ENCODE measurements at places on chromosomes 11 and 22.

DNA sequence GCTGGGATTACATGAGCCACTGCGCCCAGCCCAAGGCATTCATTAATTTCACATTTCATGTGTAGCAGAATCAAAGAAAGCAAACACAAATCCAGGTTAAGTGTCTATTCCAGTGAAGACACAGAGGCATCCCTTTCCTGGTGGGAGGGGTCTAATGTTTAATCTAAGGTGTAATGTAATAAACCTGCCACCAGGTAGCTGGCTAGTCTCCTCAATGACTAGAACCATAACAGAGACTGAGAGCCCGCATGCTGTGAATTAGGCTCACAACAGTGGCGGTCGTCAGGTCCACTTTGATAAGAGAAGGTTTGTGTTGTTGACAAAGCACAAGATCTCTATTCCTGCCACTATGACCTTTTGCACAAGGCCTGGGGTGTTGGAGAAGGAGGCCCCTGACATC, 64.2 kb upstream of the ADA2 start:
- no peak for DNase-seq

- no peak for DNase-seq
Observed at GRCh38 chr11:104129145-104129544, 34.8 kb downstream of the PDGFD start.

- DNase-seq: no peak
Observed at GRCh38 chr11:5242933-5243815, 6.5 kb downstream of the HBG1 start.

DNA sequence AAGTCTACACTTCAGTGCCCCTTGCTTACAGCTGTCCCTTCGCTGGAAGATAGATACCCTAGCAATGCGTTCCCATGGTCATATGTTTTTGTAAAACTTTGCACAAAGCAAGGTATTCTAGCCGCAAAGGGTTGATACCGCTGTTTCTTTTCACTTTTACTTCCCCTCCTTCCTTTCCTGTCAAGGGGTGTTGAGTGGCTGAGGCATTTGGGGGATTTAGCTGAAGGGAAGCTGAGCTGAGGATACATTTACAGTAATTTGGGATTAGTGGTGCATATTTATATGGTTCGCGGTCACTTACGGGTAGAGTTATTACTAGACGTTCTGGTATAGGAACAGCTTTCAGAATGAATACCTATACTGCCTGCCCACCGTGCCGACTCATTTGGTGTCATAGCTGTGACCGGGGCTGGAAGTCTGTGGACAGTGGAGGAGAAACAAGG, 86.9 kb upstream of the WNT11 start:
- DNase-seq: no peak

DNA sequence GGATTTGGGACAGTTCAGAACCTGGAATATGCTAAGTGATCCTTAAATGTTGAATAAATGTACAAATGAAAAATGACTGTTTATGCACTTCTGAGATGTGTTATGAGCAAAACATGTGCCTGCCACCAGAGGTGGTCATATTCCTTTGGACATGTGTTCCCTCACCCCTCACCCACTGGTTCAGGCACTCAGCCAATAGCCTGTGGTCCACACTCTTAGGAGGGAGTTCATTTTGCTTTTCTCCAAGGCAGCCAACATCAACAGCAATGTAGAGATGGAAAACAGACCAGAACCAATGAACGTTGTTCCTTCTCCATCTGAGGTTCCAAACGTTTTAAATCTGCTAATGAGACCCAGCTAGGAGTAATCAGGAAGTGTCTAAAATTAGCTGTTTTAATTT, 44.0 kb downstream of the RPUSD4 start:
- DNase-seq: no peak

DNA sequence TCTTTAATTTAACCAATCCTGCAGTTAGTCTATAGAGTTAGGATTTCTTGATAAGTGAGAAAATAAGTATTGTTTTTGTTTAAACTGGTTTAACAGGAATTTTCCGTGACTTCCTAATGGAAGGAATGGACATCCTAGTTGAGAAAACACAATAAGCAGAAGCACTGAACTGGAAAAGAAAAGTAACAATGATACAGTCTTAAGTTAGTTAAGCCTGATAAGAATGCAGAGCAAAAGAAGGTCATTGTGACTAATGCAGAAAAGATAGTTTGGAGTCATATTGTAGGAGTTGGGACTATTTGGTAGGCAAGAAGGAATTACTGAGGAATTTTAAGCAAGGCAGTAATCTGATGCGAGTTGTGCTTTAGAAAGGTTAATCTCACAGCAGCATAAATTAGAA, 11.7 kb downstream of the RNF141 start:
- DNase-seq: no peak

DNA sequence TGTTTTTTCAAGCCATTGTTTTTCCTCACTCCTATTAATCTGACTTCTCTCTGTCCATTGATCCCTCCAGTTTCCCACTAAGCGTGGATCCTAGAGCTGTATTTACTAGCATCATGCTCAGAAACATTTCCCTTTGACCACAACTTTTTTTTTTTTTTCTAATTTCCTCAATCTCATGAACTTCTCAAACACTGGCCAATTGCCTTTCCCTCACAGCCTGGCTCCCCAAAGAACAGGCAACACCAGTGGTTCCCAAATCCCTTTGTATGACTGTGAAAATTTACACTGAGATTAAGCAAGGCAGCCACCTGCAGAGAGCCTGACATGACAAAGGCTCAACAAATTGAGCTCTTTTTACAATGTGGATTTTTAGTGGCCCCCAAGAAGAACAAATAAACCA, 1.4 kb upstream of the TPP1 start:
- DNase-seq: peak; percentile 19

GRCh38 chr22:24965822-24966626, 13.5 kb downstream of the KIAA1671 start:
- no peak for DNase-seq

DNA sequence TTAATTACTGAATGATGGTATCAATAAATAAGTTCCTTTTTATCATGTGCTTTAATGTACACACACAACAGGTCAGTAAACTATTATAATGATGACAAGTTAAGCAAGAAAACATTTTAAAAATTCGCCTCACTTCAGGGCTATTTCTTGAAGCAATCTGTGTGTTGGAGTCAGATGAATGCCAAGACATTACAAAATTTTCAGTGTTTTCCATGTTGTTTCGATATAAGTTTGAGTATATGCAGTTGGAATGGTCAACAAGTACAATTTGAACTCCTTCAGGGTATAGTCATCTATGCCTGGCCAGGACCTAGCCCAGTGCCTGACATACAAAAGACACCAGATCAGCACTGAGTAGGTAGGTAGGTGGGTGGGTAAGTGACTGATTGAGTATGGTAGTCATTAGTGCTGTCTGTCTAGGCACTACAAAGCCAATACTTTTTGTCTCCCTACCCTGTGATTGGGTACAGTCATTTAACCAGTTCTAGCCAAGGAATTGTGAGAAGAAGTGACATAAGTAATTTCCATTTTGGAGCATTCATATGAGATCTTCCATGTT, 7.5 kb downstream of the PRCP start:
- DNase-seq: no peak

- no peak for DNase-seq
Observed at GRCh38 chr11:63564784-63565350, 1.7 kb upstream of the PLAAT2 start.

DNA sequence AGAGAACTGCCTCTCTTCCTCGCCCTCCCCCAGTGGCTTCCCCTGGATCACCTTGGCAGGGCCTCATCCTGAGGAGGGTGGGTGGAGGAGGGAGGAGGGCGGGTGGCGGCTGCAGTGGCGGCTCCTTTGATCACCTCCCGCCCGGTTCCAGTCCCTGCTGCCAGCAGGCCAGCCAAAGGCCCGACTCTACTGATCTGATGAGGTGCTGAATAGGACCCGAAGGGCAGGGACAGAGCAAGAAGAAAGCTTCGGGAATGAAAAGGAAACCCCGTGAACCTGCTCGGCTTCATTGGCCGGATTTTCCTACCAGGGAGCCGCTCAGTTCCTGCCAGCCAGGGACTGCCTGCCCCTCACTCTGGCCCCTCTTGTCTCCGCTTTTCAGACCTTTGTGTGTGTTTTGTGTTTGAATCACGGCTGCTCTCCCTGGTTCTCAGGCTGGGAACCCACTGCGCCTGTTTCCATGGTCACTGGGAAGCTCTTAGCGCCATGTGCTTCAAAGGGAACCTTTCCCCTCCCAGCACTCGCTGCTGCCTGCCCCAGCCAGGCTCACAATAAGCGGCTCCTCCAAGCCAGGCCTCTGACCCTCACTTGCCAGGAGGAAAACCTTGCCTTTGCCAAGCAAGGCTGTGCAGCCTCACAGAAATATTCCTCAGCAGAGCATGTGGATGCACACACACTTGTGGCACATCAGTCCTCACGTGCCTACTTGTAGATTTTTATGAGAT, 56.8 kb downstream of the C22orf31 start:
- DNase-seq: peak; percentile 46

GRCh38 chr11:67627441-67627811, 2.3 kb downstream of the NUDT8 start:
- no peak for DNase-seq

GRCh38 chr11:120039039-120039438, 98.9 kb downstream of the TRIM29 start:
- DNase-seq: no peak

GRCh38 chr11:36048496-36049247, 104.8 kb downstream of the LDLRAD3 start:
- DNase-seq: no peak

GRCh38 chr11:74694136-74694930, 36.9 kb downstream of the CHRDL2 start:
- no peak for DNase-seq

GRCh38 chr11:19951558-19952115, 208.6 kb downstream of the DBX1 start:
- peak; percentile 70 for DNase-seq

GRCh38 chr11:44854741-44855492, 95.8 kb downstream of the TP53I11 start:
- no peak for DNase-seq

DNA sequence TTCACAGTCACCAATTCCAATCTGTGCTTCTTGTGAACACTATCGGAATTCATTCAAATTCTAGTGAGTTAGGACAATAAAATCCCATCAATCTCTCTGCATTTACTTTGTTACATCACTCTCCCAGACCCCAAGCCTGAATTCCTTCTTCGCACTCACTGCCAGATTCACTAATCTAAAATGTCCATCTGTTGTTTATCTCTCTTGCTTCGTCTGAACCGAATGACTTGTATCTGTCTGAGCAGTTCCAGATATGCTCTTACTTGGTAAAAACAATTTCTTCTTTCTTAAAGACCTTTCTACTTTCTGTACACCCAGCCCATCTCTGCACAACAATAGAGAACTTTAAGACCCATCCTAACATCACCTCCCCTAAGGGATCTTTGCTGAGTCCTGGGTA, 7.0 kb downstream of the MMP10 start:
- DNase-seq: no peak

- no peak for DNase-seq
Observed at GRCh38 chr11:117871160-117871559, 5.3 kb downstream of the FXYD6 start.

- no peak for DNase-seq
Observed at GRCh38 chr22:32475468-32476010, 928 bp downstream of the FBXO7 start.

- no peak for DNase-seq
Observed at GRCh38 chr22:49451070-49451840, 376.4 kb downstream of the BRD1 start.

DNA sequence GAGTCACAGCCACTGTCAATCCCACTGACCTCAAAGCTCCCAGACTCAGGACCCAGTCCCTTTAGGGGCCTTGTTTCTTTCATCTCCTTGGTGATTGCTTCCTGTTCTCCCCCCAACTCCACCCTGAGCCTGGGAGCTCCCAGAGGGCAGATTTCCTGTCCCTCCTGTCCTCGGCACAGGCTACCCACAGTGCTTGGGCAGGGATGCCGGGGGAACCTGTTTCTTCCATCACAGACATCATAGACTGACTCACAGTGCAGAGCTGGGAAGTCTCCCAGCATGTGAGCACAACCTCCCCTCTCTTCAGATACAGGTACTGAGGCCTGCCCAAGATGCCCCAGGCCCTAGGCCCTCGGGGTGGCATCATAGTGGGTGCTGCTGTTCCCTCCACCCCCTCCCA, 16.6 kb downstream of the TRIM29 start:
- no peak for DNase-seq

GRCh38 chr22:24758164-24758799, 16.2 kb downstream of the PIWIL3 start:
- DNase-seq: peak; percentile 68
